Daoy (cell line): ENCODE measurements at places on chromosomes 2 and 18. TPM values are rescaled to one million over a fixed set of nuclear protein-coding genes. Genes with fewer than 3 reads are reported as not detected.

GRCh38 chr2:98565941-98566340 is 42.4 kb downstream of the COA5 start:
- no peak for DNase-seq

- DNase-seq = no peak
These were observed 526.8 kb downstream of the XIRP2 start for GRCh38 chr2:167415068-167415467.

DNA sequence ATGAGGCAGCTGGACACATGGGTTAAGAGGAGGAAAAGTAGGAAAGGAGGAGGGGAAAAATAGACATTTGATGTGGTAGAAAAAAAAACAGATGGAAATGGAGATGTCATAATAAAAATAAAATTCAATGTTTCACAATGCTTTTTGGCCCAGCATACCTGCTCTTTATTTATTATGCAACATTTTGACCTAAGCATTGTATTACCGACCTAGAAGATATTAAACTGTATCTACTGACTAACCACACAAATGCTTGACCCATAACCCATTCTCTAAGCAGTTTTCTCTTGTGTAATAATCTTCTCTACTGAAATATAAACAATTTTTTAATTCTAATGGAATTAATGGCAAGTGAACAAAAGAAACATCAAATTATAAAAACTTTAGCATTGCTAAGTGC is 362.3 kb downstream of the FBXO15 start:
- no peak for DNase-seq

DNA sequence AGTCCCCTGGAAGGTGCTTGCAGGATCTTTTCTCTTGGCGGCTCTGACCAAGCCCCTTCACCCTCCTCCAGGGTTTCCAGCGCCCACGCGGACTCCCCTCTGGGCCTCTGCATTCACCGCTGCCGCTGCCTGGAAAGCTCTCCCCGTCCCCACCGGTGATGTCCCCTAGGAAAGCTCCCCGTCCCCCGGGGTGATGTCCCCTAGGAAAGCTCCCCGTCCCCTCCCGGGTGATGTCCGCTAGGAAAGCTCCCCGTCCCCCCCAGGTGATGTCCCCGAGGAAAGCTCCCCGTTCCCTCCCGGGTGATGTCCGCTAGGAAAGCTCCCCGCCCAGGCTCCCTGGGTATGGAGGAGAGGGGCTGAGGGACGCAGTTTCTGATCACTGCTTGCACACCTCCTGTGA is 27.9 kb downstream of the ZAP70 start:
- DNase-seq = no peak

PLGLB2 gene
- total RNA-seq = 0.11 and 0.74 TPM in 2 replicates

MAT2A gene
- total RNA-seq = 55.8 and 63.8 TPM in 2 replicates
